ENCODE measurements at places on chromosomes 13 and 19.

DNA sequence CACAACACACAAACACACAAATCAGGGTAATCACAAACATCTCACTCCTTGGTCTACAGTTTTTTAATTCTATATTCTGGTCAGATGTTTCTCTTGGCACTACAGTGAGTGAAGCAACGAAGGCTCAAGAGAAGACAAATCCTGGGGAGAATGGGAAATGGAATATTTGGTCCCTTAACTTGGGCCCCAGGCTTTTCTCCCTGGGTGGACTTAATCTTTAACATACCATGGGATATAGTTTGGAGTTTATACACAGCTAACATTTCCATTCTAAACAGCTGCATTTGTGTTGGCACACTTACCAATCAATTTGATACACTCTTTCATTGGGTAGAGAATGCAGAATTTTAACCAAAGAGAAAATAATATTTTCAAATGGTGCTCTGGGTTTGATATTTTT lies 1132.6 kb upstream of the SLC10A2 start:
- DNase-seq: no peak

- no peak for DNase-seq
Measured at GRCh38 chr13:50320271-50320862, 305.1 kb downstream of the KCNRG start.

GRCh38 chr13:30696278-30697176 lies 38.8 kb upstream of the ALOX5AP start:
- DNase-seq: no peak

- no peak for DNase-seq
Measured at GRCh38 chr19:32206065-32206464, 139.3 kb upstream of the ZNF507 start.

- no peak for DNase-seq
Measured at GRCh38 chr19:39525205-39525604, 7.4 kb downstream of the EID2B start.

DNA sequence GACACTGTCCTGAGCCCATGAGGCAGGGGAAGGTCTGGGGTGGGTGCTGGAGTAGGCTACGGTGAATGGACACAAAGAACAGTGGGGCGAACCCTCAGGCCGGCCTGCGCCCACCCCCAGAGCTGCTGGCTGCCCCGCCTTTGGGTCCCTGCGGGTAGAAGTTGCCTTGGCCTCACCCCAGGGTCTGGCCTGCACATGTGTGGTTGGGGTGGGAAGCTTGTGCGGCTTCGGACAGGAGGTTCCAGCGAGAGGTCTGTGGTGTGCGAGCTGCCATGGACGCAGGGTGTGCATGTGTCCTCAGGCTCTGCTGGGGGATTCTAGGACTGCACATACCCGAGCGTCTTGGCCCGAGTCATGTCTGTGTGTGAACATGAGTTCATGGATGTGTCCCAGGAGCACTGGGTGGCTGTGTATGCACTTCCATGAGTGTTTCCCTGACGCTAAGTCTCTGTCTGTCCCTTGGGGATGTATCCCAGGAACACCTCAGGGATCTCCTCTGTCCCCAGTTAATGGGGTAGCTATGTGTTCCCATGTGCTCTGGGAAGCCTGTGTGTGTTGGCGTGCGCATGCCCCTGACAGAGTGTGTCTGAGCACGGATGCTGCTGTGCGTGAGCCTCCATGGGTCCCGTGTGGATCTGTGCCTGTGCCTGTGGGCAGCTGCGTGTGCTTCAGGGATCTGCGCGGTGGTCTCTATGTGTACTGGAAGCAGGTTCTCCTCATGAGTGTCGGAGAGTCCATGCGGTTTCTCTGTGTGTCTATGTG lies 20.8 kb upstream of the POU2F2 start:
- no peak for DNase-seq

GRCh38 chr19:21767065-21767800 lies at the start of gene ZNF100:
TSS of gene ZNF100 (minus strand) at chr19:21767579. CDS start at chr19:21767429, 150 bp downstream.
- no peak for DNase-seq

GRCh38 chr13:42798118-42798517 lies 16.7 kb downstream of the FAM216B start:
- DNase-seq: no peak

GRCh38 chr13:30031488-30031887 lies 181.1 kb upstream of the UBL3 start:
- DNase-seq: no peak

DNA sequence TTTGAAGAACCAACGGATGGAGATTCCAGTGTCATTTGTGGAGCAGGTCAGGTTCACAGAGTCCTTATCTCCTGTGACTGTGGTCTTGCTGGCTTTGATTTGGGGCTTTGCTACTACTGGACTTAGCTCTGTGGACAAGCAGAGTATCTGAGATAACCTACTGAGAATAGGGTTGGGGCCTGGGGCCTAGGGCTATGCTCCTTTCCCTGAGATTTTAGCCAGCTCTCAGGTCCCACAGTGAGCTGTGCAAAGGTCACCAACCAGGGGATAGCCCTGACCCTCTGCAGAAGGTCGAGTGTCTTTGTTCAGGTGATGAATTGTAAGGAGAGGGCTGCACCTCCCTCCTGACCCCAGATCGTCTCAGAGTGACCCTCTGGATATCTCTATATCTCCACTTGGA lies 9.2 kb downstream of the CEACAM1 start:
- no peak for DNase-seq

- DNase-seq: no peak
Measured at GRCh38 chr13:110173247-110173818, 133.6 kb downstream of the COL4A1 start.

DNA sequence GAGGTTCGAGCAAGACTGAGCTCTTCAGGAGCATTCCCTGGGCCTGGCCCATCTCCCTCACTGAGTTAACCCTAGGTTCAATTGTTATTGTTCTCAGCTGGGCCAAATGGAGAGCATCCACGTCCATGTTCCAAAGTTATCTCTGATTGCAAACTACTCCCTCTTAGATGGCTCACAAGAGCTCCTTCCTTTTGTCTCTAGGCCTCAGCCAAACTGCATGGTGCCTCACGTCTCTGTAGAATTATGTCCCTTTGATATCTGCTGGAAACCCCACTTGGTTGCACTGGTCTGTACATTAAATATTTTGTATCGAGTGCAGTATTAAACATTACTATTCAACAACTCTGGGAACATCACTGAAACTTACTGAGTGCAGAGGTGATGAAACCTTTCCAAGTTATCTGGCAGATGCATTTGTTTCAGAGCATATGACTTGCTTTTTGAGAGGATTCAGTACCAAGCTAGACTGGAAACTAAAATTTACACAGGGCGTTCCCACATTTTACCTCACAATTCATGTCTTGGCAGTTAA lies 38.1 kb downstream of the DOCK9 start:
- DNase-seq: no peak

- no peak for DNase-seq
Measured at GRCh38 chr19:1837625-1838105, 10.6 kb downstream of the REXO1 start.

DNA sequence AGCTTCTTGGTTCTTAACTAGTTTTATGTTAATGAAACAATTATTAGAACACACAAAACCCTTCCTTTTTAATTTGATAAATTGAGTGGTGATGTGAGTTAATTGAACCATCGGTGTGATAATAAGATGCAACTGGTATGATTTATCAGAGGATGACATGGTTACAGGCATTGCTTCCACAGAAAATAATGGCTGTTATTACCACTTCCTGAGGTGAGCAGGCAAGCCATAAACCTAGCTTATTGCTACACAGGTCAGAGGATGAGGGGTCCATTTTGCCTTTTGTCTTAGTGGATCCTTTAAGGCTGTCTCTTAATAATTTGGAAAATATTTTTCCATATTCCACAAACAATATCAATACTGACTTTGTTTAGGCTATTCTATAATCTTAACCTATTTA lies 226.6 kb upstream of the EDNRB start:
- DNase-seq: no peak

GRCh38 chr13:24071423-24072075 lies 89.0 kb upstream of the SPATA13 start:
- DNase-seq: no peak

- DNase-seq: no peak
Measured at GRCh38 chr19:2037651-2038255, 13.3 kb downstream of the MKNK2 start.

DNA sequence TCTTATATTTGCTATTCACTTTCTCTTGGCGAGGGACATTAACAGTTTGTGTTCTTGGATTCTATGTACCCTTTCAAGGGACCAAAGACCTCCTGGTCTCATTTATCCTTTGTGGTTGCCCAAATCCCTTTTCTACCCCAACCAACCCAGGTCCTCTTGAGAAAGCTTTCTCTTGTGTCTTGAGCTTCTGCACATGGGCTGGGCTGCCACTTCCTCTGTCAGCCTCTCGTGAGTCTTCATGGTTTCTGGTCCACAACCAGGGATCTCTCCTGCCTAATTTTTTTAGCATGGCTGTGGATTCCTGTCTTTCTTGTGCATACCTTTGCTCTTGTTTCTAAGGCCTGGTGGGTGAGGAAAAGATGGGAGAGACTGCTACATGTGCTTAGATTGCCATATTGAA lies 14.9 kb downstream of the TIMM13 start:
- DNase-seq: no peak

GRCh38 chr19:22052644-22053013 lies 345 bp downstream of the ZNF257 start:
- DNase-seq: no peak

DNA sequence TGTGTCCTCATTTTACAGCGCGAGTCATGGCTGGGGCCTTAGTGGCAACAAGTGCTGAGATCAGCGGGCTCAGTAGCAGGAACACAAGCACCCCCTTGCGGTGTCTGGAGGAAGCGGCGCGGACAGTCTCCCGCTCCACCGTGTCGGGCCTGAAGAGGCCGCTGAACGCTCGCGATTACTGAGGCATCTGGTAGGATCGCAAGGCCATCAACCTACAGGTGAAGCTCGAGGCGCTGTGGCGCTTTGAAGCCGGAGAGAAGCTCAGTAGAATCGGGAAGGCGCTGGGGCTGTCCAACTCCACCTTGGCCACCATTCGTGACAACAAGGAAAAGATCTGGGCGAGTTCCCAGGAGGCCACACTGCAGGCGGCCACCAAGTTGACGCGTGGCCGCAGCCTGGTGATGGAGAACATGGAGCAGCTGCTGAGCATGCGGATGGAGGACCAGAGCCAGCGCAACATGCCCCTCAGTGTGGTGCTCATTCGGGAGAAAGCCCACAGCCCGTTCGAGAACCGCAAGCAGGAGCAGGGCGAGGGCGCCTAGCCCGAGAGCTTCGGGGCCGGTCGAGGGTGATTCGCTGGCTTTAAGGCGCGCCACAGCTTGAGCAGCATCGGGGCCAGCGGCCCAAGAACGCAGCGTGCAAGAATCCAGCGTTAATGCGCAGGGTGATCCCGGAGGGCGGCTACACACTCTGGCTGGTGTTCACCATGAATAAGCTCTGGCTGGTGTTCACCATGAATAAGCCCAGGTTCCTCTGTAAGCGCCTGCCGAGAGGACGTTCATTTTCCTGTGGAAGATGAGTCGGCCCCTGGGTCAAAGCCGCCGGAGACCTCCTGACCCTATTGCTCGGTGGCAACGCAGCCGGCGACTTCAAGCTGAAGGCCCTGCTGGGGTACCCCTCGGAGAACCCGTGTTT lies 8.3 kb upstream of the MZF1 start:
- DNase-seq: peak; percentile 90

DNA sequence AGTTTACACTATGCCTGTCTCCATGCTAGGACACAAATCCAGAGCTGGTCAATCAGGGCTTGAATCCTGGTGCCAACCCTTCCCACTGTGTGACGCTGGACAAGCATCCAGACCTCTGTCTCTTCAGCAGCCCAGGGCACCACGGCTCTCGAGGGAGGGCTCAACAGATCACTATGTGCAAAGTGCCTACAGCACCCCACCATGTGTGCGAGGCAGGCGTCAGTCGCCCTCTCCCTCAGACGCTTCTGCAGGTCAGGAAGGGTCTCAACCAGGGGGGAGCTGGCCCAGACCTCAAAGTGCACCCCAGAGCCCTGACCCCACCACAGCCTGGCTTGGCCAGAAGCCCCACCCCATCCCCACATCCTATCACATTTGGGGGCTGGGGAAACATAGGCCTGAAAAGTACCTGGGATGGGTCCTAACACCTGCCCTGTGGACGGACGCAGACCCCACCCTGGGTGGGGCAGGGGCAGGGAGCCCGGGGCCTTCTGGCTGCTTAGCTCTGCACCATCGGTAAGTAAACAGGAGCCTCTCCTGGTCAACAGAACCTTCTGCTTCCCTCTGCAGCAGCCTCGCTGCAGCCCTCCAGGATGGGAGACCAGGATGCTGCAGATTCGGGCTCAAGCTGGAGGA lies 2.9 kb upstream of the C2CD4C start:
- no peak for DNase-seq

DNA sequence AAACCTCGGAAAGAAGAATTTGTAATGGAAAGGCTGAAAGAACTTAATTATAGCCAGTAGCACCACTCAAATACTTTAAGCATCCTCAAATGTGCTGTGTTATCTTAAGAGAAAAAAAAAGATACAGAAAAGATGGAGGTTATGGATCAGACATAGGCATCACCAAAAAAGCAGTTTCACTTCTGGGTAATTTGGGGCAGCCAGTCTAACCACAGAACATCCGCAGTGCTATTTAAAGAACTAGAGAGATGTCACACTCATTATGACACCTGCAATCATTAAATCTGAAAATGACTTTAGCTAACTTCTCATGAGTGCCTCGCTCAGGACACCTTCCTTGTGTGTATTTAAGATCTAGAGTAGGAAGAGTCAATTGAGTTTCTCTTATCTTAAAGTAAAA lies 211.8 kb downstream of the RBM26 start:
- DNase-seq: no peak

GRCh38 chr13:49840266-49840665 lies 47.8 kb upstream of the KPNA3 start:
- no peak for DNase-seq

GRCh38 chr19:1487576-1488281 lies 2.4 kb downstream of the PCSK4 start:
- no peak for DNase-seq

DNA sequence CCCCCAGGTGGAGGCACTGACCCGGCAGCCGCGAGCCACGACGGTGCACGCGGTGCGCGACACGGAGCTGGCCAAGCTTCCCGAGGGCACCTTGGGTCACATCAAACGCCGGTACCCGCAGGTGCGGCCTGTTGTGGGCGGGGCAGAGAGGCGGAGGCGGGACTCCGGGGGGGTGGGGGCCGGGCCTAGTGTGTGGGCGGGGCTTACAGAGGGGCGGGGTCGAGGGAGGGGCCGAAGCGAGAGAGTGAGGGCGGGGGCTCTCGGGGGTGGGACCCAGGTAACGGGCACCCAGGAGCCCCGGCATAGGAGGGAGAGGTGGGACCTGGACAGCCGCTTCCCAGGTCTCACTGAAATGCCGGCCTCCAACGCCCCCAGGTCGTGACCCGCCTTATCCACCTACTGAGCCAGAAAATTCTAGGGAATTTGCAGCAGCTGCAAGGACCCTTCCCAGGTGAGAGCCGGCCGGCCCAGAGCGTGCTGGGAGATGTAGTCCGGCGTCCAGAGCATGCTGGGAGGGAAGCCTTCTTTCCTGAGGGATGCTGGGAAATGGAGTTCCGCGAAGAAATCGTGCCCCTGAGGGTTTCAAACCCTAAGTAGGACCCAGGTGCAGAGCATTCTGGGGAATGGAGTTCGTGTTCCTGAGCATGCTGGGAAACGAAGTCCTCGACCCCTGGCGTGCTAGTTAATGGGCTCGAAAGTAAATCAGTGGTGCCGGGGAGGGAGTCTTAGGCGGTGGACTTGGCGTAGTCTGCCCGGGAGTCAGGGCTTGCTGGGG lies 15.7 kb downstream of the PNPLA6 start:
- DNase-seq: no peak

GRCh38 chr19:51142119-51142518 lies at the start of gene SIGLEC7:
TSS of gene SIGLEC7 (plus strand) at chr19:51142301. CDS start at chr19:51142370, 69 bp downstream.
- no peak for DNase-seq

- no peak for DNase-seq
Measured at GRCh38 chr13:99740251-99740979, 231.2 kb downstream of the ZIC5 start.

Data from vagina (tissue), 2 donors.